ENCODE measurements at places on chromosomes 12 and 14.

- no peak for DNase-seq
These were observed 26.1 kb upstream of the ACTR6 start for GRCh38 chr12:100174495-100174894.

GRCh38 chr12:56723889-56724700 is 1.0 kb downstream of the NACA start:
- no peak for DNase-seq

GRCh38 chr14:39768589-39768988 is 336.4 kb upstream of the FBXO33 start:
- DNase-seq, result no peak

- DNase-seq, result no peak
These were observed 11.3 kb downstream of the COA8 start for GRCh38 chr14:103574104-103574503.

- no peak for DNase-seq
These were observed 104.0 kb upstream of the SSTR1 start for GRCh38 chr14:38103542-38104225.

- DNase-seq, result no peak
These were observed 156.6 kb downstream of the DAD1 start for GRCh38 chr14:22432348-22432976.

- no peak for DNase-seq
These were observed 70.9 kb upstream of the PIWIL1 start for GRCh38 chr12:130266751-130267150.

DNA sequence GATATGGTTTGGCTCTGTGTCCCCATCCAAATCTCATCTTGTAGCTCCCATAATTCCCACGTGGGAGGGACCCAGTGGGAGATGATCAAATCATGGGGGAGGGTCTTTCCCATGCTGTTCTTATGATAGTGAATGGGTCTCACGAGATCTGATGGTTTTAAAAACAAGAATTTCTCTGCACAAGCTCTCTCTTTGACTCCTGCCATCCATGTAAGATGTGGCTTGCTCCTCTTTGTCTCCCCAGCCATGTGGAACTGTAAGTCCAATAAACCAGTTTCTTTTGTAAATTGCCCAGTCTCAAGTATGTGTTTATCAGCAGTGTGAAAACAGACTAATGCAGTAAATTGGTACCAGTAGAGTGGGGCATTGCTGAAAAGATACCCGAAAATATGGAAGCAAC is 146.2 kb downstream of the DPF3 start:
- no peak for DNase-seq

DNA sequence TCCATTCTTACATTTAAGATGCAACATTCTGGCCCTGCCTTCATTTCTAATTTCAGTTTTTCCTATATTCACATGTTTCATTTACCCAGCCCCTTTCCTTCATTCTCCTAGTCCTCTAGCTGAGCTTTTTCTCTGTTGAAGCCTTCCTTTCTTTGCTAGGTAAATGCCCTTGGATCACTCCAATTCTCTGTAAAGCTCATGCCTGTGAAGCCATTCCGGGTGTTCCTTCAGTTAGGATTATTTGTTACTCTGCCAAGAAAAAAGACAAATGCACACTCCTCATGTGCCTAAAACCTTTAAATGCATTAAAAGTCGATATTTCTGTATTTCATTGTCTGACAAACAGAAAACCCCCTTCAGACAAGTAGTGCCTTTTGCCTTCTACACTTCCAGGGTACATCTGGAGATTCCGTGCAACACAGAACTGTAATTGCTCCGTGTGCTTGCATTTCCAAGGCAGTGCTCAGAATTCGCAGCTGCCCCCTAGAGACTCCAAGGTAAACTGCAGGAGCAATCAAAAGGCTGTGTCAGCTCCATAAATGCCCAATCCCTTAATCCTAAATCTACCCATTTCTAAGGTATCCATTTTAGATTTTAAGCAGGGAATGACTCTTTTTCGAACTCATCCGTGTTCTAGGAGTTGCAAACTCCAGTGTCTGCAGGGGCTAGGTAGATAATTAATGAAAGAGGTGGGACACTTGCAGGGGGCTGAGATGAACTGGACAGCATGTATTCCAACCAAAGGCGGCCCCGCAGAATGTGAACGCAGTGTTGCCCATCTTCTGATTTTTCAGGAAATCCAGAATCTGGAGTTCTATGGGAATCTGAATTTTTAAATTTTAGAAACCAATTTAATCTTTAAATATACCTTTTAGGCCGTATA is 320.2 kb downstream of the GRIN2B start:
- DNase-seq, result no peak

- no peak for DNase-seq
These were observed 163.8 kb upstream of the LMNTD1 start for GRCh38 chr12:25716842-25717241.

GRCh38 chr12:11981121-11981733 is 89.5 kb upstream of the BCL2L14 start:
- DNase-seq, result peak; percentile 34
